GM04503 (cell line): ENCODE measurements at places on chromosomes 16 and 17.

- DNase-seq = peak; percentile 81
Observed at GRCh38 chr16:80993307-80993706, 13.4 kb downstream of the CMC2 start.

DNA sequence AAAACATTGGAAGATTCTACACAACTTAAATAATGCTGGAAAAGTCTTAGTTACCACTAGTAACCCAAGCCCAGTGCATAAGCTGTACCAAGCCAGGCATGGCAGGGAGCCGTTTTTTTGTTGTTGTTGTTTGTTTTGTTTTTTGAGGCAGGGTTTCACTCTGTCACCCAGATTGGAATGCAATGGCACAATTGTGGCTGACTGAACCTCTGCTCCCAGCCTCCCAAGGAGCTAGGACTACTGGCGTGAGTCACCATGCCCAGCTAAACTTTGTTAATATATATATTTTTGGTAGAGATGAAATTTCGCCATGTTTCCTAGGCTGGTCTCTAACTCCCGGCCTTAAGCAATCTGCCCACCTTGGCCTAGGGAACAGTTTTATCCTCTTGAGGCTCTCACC is 564 bp upstream of the TMIGD1 start:
- no peak for DNase-seq

- no peak for DNase-seq
Observed at GRCh38 chr17:80316431-80316830, 55.8 kb downstream of the RNF213 start.

DNA sequence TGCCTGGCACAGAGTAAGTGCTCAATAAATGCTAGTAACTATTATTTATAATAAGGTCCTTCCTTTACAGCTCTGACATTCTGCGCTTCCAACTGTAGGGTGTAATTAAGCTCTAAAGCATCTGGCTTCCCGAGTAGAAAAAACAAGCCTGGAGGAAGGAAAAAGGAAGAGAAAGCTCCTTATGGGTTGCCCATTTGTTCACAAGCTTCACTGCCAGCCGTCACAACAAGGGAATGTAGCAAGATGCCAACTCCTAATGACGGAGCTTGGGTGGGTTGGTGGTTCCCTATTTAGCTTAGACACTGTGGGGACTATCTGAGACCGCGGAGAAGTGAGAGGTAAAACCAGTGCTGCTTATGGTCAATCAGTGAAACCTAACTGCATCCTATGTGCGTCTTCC is 7.3 kb upstream of the RPRML start:
- no peak for DNase-seq

DNA sequence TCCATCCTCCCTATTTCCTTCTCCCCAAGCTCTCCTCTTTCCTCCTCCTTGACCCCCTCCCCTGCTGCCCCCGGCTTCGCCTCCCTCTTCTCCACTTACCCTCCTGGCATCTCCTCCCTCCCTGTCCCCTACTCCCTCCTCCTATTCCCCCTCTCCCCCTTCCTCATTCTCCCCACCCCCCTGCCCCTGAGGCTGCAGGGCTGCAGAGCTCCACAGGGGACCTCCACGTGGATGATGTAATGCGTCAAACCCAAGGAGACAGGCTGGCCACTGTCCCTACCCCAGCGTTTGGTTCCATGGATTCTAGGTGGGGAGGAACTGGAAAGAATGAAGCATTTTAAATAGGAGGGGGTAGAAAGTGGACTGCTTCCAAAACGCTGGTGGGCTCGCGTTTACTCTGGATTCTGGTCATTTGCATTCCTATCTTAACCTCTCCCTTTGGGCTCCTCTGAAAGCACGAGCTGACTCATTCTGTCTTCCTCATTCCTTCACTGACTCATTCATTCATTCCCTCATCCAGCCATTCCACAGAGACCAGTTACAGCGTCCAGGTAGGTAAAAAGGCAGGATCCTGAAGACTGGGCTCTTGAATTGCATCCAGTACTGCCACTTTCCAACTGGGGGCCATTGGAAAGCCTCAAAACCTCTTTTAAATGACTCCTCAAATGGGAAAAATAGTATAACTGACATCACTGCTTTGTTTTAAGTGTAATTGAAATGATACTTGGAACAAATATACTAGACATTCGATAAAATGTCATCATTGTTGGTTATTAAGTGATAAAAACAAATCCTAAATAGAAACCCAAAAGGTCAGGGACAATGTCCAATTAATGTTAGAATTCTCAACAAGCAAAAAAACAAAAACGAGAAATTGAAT is 943 bp upstream of the COTL1 start:
- peak; percentile 96 for DNase-seq

- no peak for DNase-seq
Observed at GRCh38 chr16:60484901-60485300, 1551.3 kb downstream of the CDH8 start.

- DNase-seq = no peak
Observed at GRCh38 chr16:88202207-88202745, 180.5 kb upstream of the ZNF469 start.

GRCh38 chr16:22638393-22639206 is 127.9 kb downstream of the NPIPB5 start:
- peak; percentile 73 for DNase-seq

- no peak for DNase-seq
Observed at GRCh38 chr17:73801455-73802100, 157.3 kb upstream of the SDK2 start.

DNA sequence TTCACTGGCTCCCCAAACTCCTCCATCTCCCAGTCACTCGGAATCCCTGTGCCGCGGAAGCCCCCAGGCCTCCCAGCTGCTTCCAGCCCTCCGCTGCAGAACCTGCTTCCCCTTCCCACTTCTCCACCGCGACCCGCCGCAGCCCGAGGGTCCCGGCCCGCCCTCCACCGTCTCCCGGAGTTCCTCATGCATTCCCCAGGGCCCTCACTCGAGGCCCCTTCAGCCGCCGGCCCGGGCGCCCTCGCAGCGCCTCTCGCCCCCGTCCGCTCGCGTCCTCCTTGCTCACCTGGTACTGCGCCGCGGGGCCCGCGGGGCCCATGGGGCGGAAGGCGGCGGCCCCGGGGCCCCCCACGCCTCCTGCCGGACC is 329 bp downstream of the SMARCD2 start:
- no peak for DNase-seq

DNA sequence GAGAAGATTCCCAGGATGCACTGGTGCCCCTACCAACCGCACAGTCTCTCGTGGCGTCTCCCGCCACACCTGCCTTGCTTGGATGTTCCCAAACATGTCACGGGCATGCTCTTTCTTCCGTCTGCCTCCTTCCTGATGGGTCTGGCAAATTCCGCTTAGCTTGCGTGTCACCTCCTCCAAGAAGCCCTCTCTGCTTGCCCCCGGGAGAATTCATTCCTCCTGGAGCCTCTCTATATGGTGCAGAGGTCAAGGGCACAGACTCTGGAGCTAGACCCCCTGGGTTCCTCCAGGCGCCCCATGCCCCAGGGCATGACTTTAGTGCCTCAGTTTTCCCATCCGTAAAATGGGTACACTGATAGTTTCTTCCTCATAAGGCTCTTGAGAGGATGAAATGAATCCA is 21.1 kb downstream of the LITAF start:
- no peak for DNase-seq

DNA sequence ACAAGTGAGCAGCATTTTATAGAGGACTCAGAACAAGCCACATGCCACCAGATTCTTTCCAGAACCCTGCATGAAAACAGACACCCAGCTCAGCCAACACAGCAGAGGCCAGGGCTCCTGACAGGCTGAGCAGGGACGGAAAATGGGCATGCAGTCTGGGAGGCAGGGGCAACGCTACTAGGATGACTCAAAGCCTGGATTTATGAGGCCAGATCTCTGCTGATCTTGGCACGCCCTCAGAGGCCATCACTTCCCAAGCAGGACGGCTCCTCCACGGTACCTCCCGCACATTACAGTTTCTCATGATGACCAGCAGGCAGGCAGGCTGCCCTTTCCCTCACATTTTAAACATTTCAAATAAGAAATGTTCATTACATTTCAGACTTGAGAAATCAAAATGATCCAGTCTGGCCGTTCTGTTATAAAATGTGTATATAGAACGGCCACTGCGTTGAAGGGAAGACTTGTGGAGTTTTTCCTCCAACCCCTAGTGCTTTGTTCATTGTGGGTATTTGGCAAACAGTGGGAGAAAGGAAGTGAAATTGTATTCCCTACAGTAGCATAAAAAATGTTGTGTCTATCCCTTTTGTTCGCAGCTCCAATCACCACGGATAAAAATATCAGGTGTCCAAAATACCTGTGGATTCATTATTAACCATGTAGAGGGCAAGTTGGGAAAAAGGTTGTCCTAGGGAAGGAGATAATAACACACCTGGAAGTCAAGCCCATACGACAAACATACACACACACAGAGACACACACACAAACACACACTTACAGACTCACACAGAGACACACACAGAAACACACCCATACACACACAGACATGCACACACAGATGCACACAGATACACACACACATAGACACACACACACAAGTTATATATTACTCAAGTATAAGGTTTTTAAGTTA is 64.8 kb upstream of the ADAMTS18 start:
- DNase-seq = no peak

- peak; percentile 76 for DNase-seq
Observed at GRCh38 chr17:75087558-75088453, at the start of gene SLC16A5. TSS of gene SLC16A5 (plus strand) at chr17:75087954. CDS start at chr17:75093637, 5,683 bp downstream.
